ENCODE measurements at places on chromosomes 4 and X.

DNA sequence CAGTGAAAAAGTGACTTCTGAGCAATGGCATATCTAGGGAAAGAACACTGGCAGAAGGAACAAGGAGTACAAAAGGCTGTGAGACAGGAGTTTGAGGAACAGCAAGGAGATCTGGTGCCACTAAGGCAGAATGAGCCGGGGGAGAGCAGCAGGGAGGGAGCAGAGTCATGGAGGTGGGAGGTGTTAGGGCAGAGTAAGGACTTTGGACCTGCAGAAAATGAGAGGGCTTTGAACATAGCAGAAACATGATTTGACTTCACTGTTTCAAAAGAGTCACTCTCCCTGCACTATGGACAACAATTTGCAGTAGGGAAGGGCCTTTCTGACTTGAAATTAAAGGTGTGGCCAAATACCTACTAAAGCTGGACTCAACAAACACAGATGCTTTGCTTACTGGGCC is 356.2 kb downstream of the ADGRL3 start:
- no peak for DNase-seq

- DNase-seq = peak; percentile 4
These were observed 28.4 kb downstream of the TRMT44 start for GRCh38 chr4:8468746-8469535.

DNA sequence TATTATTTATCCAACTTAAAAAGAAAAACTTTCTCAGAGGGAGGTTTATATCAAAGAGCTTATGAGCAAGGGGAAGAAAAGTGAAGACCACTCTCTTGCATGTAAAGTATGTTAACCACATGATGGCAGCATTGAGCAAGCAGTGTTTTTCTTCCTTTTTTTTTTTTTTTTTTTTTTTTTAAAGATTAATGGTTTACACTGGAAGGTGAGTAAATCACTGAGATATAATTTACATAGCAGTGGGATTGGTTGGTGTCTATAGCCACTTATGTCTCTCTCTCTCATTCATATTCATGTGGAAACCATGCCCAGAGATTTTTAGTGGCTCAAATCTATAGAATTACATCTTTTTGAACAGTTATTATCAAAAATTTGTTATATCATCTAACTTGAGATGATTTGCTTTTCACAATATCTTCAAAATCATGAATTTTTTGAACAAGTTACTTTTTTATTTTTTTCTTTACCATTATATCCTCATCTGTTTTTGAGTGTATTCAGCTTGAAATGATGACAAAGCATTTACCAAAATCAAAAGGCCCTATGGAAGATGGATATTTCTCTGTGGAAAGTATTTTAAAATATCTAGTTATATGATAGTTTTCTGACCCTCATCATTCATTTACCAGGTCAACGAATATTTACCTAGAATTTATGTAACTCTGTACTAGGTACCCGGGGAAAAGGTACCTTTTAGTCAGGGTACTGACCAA is 31.6 kb downstream of the MTHFD2L start:
- DNase-seq = peak; percentile 11

DNA sequence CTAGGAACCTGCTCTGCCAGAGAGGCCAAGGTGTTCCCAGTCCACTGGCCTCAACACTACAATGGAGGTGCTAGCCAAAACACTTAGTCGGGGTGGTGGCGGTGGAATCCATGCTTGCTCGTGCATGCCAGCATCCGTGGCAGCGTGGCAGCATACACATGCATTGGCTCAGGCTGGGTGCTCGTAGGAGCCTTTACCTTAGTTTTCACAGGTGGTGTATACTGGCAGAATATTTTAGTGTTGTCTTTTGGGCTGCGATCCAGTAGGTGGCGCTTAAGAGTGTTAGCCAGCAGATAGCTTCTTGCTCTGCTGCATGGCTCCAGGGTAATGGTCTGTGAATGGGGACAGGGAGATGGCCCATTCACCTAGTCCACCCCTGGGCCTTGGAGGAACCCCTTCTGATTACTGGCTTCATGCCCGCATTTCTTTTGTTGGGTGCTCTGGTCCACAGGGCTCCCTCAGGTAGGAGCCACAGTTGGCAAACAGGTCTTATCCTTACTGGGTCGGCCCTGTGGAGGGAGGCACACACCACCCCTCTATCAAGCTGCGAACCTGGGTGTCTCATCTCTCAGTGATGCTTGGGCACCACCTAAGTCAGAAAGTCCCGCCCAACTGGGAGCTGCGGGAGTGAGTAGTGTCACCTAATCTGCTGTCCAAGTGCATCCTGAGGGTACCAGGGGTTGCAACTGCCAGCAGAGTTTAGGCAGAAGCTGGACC is 40.0 kb downstream of the RIPPLY1 start:
- DNase-seq = no peak

- DNase-seq = peak; percentile 23
These were observed 854 bp downstream of the RNF113A start for GRCh38 chrX:119870626-119871131.

- DNase-seq = peak; percentile 57
These were observed 56.2 kb upstream of the PJA1 start for GRCh38 chrX:69221239-69222102.

GRCh38 chr4:70747874-70748273 is 26.1 kb downstream of the RUFY3 start:
- no peak for DNase-seq

DNA sequence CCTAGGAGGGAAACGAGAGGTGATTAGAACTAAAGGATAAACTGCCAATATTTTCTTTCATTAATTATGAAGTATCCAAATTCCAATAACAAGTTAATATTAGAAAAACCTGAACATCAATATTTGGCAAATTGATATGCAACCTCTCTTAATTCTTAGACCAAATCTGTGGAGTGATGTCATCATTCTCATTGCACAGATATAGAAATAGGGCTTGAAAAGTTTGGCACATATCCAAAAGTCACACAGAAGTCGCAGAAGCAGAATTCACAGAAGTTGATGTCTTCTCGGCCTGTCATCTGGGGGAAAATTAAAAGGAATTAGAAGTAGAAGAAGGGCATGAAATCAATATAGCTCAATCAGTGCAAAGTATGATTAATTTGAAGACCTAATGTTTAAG is 36.9 kb downstream of the ENPEP start:
- DNase-seq = no peak

- DNase-seq = no peak
These were observed 37.1 kb downstream of the RWDD4 start for GRCh38 chr4:183621875-183622274.

DNA sequence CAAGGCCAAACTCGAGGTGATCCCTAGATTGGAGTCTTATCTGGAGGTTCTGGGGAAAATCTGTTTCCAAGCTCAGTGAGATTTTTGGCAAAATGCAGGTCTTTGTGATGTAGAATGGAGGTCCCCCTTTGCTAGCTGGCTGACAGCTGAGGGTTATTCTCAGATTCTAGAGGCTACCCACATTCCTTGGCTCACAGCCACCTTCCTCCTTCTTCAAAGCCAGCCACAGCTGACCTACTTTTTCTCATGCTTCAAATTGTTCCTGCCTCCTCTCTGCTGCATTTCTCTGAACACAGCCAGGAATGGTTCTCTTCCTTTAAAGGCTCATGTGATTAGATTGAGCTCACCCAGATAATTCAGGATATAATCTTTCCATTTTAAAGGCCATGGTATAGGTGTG is 86.9 kb downstream of the VCX3A start:
- no peak for DNase-seq

- DNase-seq = no peak
These were observed 214.6 kb downstream of the PTTG2 start for GRCh38 chr4:38174801-38175200.

DNA sequence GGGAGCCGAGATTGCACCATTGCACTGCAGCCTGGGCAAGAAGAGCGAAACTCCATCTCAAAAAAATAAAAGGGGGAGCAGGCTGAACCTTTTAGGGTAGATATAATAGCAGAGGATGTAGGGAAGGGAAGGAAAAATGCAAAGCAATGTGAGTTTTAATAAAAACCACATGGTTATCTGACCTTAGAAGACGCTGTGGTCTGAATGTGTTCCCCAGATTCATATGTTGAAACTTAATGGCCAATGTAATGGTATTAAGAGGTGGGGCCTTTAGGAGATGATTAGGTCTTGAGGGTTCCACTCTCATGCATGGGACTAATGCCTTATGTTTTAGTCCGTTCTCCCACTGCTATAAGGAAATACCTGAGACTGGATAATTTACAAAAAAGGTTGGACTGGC is 114.1 kb upstream of the STX18 start:
- DNase-seq = no peak

DNA sequence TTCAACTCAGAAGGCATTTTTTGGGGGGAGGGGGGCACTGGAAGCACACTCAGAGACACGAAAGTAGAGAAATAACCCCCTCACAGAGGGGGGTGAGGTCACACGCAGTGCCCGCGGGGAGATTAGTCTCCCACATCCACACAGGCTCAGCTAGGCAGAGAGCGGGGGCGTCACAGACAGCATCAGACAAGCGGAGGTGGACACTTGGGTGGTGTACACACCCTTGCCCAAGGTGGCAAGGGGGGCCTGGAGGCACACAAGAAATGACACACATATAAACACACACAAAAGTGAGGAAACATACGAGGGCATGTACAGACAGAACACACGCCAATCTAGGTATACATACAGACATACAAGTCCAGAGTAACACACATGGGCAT is 637 bp upstream of the SYN1 start:
- DNase-seq = no peak

GRCh38 chr4:95528388-95528948 is 20.3 kb downstream of the UNC5C start:
- DNase-seq = no peak

DNA sequence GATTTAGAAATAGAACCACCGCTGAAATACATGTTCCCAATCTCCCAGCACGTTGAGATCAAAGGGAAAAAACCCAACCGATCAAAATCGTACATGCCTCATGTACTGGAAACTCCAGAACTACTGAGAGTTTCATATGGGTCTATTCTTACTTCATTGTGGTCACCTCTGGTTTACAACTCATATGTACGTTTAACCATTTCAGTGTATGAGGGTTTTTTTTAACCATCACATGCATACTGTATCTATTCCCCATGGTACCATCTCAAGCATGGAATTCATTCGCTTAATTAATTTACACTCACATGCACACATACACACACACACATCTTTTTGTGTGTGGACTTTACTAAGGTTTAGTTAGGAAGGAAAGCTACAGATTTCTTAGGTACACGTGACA is 46.0 kb upstream of the CLNK start:
- no peak for DNase-seq

GRCh38 chr4:141686146-141686775 is 49.9 kb downstream of the IL15 start:
- DNase-seq = no peak

GRCh38 chr4:74410272-74410671 is 34.7 kb upstream of the AREG start:
- DNase-seq = no peak

DNA sequence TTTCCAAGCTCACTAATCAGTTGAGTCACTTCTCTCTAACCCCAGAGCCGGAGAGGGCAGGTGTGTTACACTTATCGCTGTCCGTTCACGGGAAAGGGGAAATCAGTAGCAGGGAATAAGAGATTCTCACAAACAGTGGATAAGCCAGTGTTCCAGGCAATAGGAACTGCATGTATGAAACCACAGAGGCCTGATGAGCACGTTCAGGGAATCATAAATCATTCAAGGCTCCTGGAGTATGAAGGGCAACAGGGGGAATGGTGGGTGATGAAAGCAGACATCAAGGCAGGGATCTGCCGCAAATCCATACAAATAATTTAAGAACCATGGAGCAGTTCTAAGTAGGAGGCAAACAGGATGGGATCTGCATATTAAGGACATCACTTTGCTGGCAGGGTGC is 59.1 kb upstream of the ADGRG2 start:
- no peak for DNase-seq

DNA sequence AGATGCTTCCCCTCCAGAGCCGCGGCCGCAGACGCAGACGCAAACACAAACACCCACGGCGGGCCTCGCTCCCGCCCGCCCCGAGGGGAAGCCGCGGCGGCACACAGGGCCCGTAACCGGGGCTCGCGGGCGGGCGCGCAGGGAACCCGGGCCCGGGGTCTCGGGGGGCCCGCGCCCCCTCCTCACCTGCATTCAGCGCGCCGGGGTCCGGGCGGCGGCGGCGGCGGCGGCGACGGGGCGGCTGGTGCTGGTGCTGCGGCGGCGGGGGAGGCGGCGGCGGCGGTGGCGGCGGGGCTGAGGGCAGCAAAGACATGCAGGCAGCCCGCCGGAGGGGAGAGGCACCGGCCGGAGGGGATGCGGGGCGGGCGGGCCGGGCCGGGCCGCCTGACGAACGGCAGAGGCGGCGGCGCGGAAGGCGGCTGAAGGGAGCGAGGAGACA is 255 bp upstream of the CNOT6L start:
- DNase-seq = no peak

GRCh38 chr4:156295676-156296195 is 342.1 kb upstream of the CTSO start:
- DNase-seq = no peak

DNA sequence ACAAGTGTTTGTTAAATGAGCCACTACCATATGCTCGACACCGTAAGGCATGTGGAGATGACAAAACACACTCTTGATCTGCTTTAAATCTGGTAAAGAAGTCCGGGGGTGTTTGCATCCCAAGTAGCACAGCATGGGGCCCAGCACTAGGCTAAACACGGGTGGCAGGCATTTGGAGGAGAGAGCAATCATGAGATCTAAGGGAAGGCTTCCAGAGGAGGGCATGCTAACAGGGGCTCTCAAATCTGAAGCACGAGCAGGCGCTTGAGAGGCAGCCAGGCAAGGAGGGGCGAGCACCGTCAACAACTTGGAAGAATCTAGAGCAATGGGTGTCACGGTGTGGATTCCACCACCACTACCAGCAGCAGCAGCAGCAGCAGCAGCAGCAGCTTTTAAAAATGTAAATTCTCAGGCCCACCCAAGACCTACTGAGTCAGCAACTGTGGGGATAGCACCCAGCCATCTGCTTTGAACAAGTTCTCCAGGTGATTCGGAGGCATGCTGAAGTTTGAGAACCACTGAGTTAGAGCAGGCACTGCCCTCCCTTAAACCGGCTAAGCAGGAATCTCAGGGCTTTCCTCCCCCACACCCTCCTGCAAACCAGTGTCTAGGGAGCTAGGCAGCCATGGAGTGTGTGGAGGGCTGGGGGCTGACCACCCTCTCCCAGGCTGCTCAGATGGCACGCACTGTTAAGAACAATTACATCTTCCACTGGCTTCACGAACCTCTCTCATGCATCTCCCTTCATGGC is 70.2 kb upstream of the MAP3K15 start:
- peak; percentile 3 for DNase-seq

GRCh38 chr4:8141935-8142334 is 16.7 kb downstream of the ABLIM2 start:
- no peak for DNase-seq

GRCh38 chr4:138775489-138775888 is 240.1 kb upstream of the NOCT start:
- DNase-seq = no peak

- DNase-seq = peak; percentile 7
These were observed 30.0 kb upstream of the ANXA5 start for GRCh38 chr4:121726642-121727268.

DNA sequence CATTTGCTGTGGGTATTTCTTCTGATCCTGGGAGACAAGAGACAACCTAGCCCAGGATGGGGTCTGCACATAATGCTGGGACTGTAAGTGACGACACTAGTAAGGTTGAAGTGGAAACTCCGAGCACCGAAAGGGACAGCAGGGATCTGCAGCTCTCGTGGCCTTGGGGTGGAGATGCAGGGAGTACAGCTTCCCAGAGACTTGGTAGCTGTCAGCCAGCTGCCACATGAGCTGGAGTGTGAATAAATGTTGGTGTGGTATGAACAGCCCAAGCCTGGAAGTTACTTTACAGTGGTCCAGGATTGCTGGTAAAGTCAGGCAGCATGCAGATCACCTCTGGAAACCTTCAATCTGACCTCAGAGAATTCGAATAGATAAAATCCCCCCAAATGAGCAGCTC is 97.6 kb downstream of the FAM193A start:
- DNase-seq = no peak
